ENCODE measurements at places on chromosomes 3 and 15. TPM values are rescaled to one million over a fixed set of nuclear protein-coding genes. Genes with fewer than 3 reads are reported as not detected.

Gene ZPLD1
- 1.2 TPM for total RNA-seq

DNA sequence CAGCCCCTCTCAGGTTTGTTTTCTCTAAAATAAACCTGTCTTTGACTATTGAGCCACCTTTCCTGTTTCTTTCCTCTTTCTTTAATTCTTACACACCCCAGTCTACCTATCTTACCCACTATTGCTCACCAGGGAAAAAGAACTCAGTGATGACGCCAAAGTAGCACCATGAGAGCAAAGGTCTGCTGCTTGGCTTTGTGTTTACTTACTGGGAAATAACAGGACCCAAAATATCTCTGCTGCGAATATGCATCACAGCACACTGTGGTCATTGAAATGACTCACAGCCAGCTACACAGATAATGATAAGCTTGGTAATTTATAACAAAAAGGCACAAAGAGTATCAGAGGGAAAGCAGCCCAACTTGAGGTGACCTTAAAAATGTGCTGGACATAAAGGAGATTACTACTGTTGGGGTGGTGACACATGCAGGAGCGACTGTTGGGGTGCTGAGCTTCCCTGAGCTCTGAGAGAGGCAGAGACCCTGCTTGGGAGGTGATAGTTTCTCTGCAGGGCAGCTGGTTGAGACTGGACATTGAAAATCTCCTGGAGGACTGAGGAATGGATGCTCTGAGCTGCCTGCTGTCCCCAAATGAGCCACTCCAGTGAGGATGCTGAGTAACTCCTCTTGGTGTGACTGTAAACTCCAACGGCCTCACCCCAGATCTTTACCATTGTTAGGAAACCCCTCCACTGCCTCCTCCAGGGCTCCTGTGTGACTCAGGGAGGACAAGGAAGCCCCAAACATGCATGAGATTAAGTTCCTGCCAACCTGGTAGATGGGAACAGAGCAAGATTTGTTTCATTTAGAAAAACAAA, 14.5 kb downstream of the EFCAB12 start:
- H3K36me3 ChIP-seq, result no peaks in the 10 kb centered on the region
- no peaks in the 10 kb centered on the region for H3K27me3 ChIP-seq
- H3K4me3 ChIP-seq, result no peak overlapping the region
- H3K4me1 ChIP-seq, result no peaks in the 10 kb centered on the region
- no peak for DNase-seq

- H3K27me3 ChIP-seq, result no peaks in the 10 kb centered on the region
- no peak overlapping the region for H3K27ac ChIP-seq
- no peak for DNase-seq
- peaks cover 4% of the 10 kb centered on the region for H3K36me3 ChIP-seq
- H3K4me1 ChIP-seq, result no peaks in the 10 kb centered on the region
Measured at GRCh38 chr15:62734706-62735105, 307.8 kb upstream of the TPM1 start.

GRCh38 chr3:191721990-191722389, 261.0 kb downstream of the PYDC2 start:
- H3K4me3 ChIP-seq, result no peak overlapping the region
- H3K36me3 ChIP-seq, result no peaks in the 10 kb centered on the region
- DNase-seq, result no peak
- H3K27ac ChIP-seq, result no peak overlapping the region

DNA sequence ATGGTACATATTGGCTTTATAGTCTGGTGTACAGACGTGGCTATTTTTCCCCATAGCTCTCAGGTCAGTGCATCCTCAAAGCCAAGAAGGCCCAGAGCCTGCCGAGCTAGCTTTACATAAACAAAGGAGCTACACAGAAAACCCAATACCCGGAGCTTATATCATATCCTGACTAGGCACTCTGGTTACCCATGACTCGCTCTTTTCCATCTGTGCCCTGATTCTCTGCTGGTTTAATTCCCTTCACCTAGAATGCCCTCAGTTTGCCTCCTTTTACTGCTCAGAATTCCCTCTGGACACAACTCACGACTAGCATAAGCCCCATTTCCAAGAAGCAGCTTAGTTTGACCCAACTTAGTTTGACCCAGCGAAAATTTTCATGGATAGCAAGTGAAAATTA, 110.8 kb downstream of the TIGIT start:
- H3K27me3 ChIP-seq, result no peaks in the 10 kb centered on the region
- no peak overlapping the region for H3K4me3 ChIP-seq
- no peak for DNase-seq
